Transverse colon (tissue), 4 donors: ENCODE measurements at places on chromosomes 12 and 14. TPM values are rescaled to one million over a fixed set of nuclear protein-coding genes. Genes with fewer than 3 reads are reported as not detected.

DNA sequence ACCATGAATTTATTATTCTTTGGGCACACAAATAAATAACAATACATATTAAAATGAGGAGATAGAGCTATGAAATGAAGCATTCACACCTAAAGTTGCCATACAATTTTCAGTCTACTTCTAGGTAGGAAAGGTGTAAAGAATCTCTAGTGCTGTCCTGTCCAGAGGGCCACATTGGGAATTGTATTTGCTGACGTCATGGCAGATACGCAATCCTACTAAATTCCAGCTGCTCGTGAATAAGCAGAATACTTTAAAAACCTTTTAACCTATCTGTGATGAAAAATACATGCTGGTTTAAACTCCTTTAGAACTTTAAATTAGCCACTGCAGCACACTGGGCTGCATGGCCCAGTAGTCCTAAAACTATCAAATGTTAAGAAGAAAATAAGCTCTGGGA, 236.1 kb downstream of the FSCB start:
- DNase-seq: no peak

- DNase-seq: no peak
Observed at GRCh38 chr12:13573698-13574321, 377.3 kb downstream of the EMP1 start.

- DNase-seq: no peak
Observed at GRCh38 chr12:86669010-86669409, 412.8 kb upstream of the MGAT4C start.

DNA sequence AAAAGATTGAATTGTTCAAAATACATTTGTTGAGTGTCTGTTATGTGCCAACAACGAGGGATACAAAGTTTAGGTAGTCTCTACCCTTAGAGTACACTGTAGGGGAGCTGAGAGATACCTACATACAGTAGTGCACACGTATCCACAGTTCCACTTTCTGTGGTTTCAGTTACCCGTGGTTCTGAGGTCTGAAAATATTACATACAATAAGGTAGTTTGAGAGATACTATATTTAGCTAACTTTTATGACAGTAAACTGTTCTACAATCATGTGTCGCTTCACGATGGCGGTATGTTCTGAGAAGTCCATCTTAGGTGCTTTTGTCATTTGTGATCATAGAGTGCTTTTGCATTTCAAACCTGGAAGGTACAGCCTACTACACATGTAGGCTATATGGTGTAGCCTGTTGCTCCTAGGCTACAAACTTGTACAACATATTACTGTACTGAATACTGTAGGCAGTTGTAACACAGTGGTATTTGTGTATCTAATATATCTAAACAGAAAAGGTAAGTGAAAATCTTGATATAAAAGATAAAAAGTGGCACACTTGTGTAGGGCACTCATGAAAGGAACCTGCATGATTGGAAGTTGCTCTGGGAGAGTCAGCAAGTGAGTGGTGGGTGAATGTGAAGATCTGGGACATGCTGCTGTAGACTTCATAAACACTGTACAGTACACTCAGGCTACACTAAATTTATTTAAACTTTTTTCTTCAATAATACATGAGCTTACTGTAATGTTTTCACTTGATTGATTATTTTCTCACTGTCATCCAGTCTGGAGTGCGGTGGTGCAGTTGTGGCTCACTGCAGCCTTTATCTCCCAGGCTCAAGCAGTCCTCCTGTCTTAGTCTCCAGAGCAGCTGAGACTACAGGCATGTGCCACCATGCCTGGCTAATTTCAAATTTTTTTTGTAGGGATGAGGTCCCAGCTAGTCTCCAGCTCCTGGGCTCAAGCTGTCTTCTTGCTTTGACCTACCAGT, 4.0 kb downstream of the CPSF6 start:
- no peak for DNase-seq

DNA sequence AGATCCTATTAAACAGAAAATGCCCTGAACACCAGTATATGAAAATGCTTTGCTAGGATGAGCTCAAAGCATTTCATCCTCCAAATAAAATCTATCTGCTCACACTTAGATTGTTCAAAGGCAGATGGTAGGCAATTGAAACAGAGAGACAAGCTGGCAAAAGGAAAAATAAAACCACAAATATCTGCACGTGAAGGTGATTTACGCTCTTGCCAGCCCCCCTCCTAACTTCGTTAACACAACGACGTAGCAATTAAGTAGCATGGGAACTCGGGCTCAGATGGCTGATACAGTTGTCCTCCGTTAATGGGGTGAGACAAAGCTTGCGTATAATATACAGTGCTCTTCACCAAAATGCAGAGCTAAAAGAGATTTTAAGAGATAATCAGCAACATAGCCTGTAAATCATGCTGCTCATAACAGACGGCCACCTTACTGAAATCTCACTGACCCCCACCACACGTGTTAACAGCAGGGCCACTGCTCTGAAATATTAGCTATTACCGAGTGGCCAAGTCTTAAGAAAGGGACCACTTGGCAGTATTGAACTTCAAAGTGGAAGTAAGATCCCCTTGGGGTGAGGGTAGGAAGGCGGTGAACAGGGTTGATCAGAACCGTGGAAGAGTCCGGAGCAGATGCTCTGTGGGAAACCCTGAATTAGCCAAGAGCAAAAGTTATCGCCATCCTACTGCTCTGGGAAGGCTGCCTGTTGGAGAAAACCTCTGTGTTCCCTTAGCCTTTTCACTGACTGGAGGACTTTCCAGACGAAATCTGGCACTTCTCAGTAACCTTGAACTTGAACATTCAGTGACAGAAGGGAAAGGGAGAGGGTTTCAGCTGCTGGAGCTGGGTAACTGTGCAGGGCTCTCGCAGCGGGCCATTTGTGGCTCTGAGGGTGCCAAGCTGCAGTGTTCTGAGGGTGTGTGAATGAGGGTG, 23.1 kb downstream of the ETV6 start:
- no peak for DNase-seq

GRCh38 chr14:93686268-93686667, 102.0 kb downstream of the PRIMA1 start:
- no peak for DNase-seq

DNA sequence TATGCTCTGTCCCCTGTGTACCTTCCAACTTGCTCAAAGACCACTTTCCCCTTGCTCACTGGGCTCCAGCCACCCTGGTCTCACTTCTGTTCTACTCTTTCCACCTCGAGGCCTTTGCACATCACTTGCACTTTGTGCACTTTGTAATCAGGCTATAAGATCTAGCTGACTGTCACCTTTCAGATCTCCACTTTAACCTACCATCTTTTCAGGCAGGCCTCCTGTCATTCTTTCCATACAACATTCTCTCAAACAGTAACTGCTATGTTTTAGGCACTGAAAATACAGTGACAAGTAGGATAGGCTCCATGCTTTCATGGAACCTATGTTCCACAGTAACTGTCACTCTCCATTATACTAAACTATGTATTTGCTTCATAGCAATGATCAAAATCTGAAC, 14.0 kb downstream of the CPM start:
- DNase-seq: no peak

DNA sequence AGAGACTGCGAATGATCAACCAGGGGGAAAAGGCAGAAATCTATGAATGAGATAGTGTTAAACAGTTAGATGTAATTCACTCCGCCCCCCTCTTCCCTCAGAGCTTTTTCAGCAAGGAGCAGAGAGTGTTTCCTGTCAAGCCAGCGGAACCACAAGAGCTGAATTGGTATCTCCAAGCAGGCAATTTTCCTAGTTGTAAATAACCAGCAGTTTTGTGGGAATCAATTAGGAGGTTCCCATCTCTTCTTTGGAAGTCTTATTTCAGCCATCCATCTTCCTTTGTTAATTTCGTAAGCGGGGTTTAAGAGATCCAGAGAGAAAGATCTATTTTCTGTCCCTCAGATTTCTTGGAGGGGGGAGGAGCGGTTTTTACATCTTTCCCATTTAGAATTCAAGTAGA, 178.0 kb downstream of the FOXN3 start:
- no peak for DNase-seq

GRCh38 chr14:24381363-24382063, 13.5 kb downstream of the NFATC4 start:
- DNase-seq: no peak

GRCh38 chr12:100554608-100555077, 18.8 kb upstream of the GAS2L3 start:
- no peak for DNase-seq

DNA sequence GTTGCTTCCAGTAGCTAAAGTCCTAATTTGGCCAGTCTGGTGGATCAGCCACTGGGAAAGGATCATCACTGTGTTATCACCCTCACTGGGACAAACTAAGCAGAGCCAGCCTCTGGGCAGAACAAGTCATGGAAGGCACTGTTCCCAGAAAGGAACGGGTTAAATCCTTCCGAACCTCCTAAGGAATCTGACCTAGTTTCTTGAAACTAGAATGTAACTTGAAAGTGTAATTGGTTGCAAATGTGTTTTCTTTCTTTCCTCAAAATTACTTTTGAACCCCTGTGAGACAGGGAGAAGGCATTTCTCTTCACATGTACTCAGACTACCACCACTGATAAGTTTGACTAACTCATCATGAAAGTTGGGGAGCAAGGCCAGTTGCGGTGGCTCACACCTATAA, 18.7 kb upstream of the KICS2 start:
- DNase-seq: no peak

- DNase-seq: peak; percentile 73
Observed at GRCh38 chr14:35332517-35333263, 40.5 kb downstream of the PSMA6 start.

DNA sequence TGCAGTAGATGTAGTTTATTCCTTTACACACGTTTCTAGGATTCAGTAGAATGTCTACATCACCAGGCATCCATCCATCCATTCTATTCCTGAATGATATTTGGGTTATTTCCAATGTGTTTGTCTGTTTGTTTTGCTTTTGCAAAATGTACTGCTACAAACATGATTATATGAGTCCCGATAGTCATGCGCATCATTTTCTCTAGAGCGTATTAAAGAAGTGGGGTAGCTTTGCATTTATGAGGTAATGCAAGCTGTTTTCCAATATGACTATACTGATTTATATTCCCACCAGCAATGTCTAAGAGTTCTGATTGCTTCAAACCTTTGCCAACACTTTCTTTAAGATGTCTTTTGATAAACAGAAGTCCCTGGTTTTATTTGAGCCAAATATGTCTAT, 253.2 kb downstream of the NOVA1 start:
- DNase-seq: no peak

DNA sequence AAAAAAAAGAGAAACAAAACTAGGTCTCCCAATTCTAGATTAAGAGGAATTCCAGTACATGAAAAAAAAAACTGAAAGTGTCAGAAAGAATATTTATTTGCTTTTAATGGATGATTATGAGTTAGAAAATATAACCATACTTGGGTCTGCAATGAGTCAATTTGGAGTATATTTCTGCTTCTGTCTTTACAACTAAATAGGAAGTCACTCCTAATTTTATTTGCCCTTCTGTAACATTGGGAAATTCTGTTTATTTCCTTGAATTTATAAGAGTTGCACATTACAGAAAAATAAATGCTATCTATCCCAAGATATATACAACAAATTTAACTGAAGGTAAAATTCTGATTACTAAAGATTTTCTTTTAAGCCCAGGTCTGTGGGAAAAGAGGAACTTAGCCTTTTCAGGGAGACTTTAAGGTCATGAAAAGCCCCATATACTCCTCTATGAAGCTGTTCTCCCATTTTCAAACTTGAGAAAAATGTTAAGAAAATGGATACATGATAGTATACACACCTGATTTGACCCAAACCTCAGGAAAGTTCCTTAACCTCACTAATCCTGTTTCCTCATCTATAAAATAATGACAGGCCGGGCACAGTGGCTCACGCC, 7.2 kb downstream of the SINHCAF start:
- DNase-seq: no peak

DNA sequence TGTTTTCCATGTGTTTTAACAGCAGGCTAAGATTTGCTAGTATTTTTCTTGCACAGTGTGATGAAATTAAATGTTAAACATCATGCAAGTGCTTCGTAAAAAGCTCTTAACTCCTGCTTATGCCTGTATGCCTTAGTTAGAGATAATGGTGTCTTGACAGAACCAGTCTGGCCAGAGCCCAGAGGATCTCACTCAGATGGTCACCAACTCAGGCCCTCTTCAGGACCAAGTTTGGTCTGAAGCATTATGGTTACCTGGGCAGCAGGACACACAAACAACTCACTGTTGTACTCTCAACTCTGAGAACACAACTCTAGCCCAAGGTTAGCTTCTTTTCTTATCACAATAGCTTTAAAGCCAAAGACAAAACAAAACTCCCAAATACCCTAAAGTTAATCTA, 115.4 kb downstream of the KIF21A start:
- no peak for DNase-seq

DNA sequence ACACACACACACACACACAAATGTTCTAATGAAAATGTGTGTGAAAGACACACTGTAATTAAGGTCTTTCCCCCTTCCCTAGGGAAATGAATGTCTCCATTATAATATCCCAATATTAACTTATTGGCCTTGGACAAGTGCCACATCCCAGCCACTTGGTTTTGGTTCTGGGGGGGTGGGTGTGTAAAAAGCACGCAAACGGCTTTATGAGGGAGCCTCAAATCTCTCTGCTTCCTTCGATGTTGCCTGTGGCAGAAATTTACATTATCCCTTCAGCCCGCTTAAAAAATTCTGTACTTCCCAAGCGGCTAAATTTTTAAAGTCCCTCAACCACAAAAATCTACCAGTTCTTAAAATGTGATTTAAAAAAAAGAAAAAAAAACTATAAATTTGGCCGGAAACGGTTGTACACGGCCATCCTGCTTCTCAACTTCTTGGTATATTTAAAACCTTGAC, 432 bp downstream of the C14orf93 start:
- DNase-seq: no peak

DNA sequence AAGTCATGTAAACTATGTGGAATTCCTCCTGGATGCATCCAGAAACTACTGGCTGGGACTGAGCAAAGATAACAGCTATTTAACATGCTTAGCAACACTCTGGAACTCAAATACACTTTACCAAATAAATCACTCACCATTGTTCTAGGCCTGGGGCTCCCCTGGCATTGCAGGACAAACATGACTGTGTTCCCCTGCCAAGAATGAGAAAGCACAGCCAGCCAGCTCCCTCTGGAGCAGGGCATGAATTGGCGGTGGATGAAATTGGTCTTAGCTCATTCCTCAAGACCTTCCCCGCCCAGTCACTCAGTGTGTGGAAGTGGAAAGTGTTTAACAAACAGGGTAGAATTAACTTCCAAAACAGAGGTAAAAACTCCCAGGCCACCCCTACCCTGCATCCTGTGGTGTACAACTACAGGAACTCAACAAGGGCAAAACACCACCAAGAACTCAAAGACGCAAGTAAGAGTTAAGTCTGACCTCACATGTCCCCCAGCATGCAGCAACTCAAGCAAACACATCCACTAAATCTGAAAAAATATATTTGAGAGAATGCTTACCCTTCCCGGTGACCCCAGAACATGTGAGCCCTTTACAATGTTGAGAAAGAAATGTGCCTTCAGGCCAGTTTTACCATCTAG, 58.4 kb upstream of the BDKRB2 start:
- DNase-seq: no peak

The AQP5 gene
- total RNA-seq: not detected

The PTPRB gene
- total RNA-seq: 29.7 TPM

The OR6C2 gene
- not detected for total RNA-seq

The SPPL3 gene
- total RNA-seq: 45.4 TPM

The SSTR1 gene
- total RNA-seq: 6.4 TPM

The IQSEC3 gene
- 0.16 TPM for total RNA-seq

The GLI1 gene
- total RNA-seq: 0.41 TPM

The TAC3 gene
- 9.2 TPM for total RNA-seq
